Neural crest cell (in vitro differentiated cells): ENCODE measurements at places on chromosomes 16 and 17.

GRCh38 chr17:74350486-74350885, 11.2 kb downstream of the BTBD17 start:
- no peak for DNase-seq

DNA sequence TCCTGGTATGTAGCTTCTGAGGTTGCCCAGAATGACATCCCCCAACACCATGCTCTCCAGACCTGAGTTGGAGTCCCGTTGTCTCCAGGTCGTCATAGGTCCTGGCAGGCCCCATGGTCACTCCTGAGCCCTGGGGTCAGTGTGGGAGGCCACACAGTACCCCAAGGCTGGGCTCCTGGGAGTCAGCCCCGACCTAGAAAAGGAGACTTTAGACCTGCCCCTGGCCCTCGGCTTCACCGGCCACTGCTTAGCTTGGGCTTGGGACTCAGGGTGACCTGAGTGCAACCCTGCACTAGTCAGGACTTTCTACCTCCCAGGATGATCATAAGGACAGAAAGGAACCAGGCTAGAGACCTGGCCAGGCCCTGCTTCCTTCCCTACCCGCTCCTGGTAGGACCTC, 65.8 kb downstream of the PRMT7 start:
- DNase-seq = no peak

DNA sequence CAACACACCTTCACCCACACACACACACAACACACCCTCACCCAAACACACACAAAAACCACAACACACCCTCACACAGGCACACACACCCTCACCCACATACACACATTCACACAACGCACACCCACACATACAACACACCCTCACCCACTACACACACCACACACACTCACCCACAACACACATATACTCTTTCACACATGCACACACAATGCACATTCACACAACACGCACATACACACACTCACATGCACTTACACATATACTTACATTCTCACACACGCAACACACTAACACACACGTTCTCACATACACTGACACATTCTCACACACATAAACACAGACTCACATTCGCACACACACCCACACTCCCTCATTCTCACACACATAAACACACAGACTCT, 3.8 kb downstream of the ASGR1 start:
- DNase-seq = no peak

DNA sequence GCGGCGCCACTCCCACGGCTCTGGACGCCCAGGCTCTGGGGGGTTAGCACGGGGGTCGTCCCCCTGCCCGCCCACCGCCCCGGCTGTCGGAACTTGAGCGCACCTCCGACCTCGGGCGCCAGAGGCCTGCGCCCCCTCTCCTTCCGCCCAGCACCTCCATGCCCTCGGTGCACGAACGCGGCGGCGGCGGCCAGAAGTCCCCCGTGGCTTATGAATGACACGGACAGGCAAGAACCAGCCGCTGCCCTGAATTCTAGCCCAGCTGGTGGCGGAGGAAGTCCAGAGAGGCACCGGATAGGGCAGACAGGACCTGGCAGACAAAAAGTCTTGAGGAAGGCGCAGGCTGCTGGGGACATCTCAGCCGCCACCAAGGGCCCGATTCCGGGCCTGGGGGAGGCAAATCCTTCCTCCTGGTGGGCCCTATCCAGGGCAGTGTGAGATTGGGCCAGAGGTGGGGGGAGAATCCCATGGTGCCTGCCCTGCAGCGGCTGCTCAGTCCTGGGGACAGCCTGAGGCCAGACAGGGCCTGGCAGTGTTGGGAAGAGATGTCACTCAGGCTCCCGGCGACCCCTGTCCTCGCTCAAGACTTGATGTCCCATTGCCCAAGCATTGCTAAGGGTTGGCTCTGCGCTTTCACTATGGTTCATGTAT, 897 bp upstream of the CYGB start:
- DNase-seq = no peak

GRCh38 chr17:42179911-42180410, 981 bp downstream of the KCNH4 start:
- DNase-seq = peak; percentile 66
